ENCODE measurements at places on chromosomes 11 and 22.

GRCh38 chr11:1654388-1655167, 25.0 kb downstream of the KRTAP5-5 start:
- no peak for DNase-seq

DNA sequence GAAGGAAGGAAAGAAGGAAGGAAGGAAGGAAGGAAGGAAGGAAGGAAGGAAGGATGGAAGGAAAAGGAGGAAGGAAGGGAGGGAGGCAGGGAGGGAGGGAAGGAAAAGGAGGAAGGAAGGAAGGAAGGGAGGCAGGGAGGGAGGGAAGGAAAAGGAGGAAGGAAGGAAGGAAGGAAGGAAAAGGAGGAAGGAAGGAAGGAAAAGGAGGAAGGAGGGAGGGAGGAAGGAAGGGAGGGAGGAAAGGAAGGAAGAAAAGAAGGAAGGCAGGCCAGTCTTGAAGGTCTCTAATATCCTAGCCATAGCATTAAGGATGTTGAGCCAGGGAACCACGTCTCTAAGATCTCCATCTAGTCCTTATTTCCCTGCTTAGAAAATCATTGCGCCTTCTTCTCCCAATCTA, 78.8 kb downstream of the TMPRSS5 start:
- DNase-seq, result no peak

DNA sequence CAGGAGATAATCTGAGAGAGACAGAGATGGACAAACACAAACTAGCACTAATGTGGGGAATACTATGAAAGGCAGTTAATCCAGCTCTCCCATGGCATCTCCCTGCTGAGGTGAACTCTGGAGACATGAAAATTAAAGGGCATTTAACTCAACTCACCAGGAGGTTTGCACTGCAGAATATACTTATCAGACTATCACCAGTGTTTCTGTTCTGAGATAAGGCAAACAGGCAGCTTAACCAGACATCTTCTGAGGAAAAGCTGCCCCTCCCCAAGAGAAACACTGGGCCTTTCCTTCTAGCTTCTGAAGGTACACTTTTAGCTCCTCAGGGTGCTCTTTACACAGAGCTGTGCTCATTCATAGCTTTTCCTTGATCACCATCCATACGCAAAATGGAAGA, 85.5 kb downstream of the AMBRA1 start:
- no peak for DNase-seq

DNA sequence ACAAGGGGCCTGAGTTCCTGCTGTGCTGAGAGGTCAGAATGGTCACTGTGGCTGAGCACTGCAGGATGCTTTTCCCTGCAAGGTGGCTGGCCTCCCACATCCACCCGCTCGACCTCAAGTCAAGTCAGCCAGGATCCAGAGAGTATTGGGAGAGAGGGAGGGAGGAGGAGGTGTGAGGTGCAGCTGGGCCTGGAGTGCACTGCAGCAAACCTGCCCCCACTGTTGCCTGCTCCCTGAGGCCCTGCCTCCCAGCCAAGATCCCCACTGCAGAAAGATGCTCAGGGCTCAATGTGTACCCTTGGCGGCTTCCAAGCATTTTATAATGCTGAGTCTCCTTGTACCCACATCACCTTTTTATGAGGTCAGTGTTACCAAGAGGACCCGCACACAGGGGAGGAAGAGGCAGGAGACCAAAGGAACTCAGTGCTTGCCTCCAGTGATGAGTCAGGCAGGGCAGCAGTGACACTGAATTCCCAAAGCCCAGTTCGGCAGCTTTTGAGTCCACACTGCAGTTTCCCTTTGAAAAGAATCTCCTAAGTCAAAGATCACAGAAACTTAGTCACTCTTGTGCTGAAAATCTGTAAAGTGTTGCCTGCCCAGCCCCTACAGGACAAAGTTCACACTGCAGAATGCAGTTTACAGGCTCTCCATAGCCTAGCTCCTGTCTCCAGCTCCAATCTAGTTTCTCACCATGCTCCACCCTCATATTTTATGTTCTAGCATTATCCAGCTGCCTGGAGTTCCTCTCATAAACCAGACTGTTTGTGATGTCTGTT, 3.1 kb downstream of the ENDOD1 start:
- DNase-seq, result no peak

DNA sequence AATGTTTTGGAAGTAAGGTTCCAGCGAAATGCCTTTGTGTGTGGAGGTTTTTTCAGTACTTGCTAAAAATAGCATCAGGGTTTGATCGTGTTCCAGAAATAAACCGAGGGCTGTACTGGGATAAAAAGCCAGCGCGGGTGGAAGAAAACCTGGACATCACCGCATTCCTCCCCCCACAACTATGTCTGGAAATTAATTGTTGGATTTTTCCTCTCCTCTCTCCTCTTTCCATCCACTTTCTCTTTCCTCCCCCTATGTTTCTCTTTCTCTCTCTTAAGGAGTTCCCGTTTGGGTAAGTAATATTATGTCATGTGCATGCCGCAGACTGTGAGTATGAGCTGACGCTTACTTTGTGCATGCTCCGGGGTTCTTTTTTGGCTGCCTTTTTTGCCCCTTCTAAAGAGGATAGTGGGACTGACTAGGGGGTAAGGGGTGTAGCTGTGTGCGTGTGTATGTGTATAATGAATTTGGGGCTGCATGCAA, 104.2 kb upstream of the HSD17B12 start:
- peak; percentile 56 for DNase-seq

DNA sequence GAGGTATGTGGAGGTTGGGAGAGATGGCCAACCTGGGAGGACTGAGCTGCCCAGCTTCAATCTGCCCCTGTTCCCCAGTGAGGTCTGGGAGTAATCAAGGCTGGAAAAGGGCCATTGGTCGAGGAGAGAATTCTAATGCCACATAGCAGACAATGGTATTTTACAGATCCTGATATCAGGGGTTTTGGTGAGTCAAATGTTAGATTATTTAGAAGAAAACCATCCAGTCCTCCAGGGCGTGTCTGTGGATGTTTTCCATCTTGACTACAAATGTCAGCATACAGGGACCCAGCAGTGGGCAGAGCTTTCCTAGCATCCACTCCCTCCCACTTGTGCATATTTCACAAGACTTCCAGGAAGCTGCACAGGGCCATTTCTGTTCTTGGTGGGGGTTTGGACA, 107.9 kb downstream of the SCN3B start:
- DNase-seq, result no peak

DNA sequence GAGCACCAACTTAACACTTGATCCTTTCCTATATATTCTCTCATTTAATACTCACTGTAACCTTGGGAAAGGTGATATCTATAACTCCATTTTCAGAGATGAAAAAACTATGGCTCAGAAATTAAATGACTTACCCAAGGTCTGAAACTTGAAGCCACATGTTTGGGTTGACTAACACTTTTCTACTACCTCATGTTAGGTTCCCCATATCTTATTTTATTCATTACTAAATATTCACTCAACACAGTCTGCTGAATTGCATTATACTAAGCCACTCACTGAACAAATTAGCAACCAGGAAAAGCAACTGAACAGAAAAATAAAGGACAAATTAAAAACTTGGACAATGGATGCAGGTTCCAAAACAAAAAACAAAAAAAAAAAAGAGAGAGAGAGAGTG, 59.9 kb downstream of the FAM168A start:
- no peak for DNase-seq

DNA sequence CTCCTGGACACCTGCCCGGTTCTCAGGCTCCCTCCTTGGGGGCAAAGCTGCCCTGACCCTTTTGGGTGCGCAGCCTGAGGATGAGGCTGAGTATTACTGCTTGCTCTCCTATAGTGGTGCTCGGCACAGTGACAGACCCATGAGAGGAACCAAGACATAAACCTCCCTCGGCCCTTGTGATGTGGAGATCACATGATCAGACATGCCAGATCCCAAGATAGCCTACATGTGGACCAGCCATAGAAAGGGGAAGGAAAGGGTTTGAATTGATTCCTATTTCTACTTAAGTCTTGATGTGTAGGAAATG, 125.3 kb downstream of the VPREB1 start:
- no peak for DNase-seq

- no peak for DNase-seq
Measured at GRCh38 chr11:27255447-27255828, 107.6 kb downstream of the CCDC34 start.

GRCh38 chr11:111526501-111526900, 11.9 kb downstream of the HOATZ start:
- no peak for DNase-seq

- no peak for DNase-seq
Measured at GRCh38 chr11:115266066-115266639, 238.1 kb downstream of the CADM1 start.

GRCh38 chr22:36816636-36817524, at the start of gene PVALB:
PVALB (minus strand) TSS chr22:36817035; CDS start chr22:36817005, 30 bp downstream.
- DNase-seq, result no peak

DNA sequence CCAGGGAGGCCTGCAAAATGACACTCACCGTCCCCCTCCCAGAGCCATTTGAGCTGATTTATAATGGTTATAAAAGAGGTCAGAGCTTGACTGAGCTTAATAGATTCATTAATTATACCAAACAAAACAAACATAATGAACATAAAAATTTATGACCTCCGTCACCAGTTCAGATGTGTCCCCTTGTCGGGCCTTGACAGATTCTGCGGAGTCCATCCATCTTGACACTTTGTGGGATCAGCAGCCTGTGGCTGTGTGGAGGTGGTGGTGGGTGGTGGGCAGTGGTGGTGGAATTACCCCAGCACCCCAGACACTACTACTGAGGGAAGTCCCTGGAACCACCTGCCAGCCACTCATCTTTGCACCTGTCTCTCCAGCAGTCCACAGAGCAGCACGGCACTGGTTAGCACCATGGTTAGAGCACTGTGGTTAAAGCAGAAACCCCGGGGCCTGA, 83.5 kb downstream of the DSCAML1 start:
- DNase-seq, result no peak

DNA sequence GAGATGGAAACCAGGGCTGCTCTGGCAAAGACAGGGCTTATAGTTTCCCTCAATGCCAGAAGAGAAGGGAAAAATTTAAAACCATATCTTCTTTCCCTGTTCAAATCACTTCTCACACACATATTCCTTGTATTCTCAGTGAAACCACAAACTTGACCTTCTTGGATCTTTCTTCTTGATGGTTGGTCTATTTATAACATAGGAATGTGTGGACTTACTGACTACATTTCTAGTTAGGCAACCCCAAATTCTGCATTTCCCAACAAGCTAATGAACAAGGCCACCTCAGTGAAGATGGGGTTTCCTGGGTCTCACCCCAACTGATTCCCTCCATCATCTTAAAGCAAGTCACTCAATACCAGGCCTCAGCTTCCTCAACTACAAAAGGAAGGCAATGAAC, 3.8 kb upstream of the QSER1 start:
- DNase-seq, result no peak

DNA sequence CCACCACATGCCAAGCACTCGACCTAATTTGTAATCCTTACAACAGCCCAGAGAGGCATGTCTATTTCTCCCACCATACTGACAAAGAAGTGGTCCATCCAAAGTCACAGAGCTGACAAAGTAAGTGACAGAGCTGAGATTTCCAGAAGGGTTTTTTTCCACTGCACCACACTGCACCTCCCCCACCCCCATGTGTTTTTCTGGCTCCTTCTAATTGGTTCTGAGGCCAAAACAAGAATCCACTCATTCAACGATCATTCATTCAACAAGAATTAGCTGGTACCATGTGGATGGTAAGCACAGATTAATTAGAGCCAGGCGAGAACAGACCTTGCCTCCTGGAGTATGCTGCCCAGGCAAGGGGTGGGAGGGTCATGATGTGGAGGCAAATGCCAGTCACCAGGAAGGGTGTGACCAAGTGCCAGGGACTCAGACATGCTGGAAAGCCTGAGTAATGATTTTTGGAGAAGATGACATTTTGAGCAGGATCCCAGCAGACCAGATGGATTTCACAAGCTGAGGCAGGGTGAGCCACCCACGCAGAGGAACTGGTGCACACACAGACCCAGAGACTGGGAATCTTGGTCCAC, 14.9 kb upstream of the PRG2 start:
- no peak for DNase-seq

- no peak for DNase-seq
Measured at GRCh38 chr11:11081288-11081687, 223.4 kb upstream of the ZBED5 start.

DNA sequence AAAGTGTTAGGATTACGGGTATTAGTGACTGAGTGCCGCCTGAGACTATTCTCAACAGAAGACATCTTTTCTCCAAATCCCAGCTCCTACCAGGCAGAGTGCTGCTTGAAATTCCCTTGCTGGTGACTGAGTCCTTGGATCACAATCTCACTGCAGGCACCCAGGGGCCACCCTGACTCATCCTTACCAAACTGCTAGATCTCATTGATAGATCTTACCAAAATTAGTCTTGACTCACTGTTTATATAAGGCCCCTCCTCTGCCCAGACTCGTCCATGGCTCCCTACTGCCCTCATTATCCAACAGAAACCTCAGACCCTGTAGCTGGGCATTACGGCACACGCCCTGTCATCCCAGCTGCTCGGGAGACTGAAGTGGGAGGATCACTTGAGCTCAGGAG, 14.7 kb downstream of the TBC1D10A start:
- no peak for DNase-seq

- DNase-seq, result no peak
Measured at GRCh38 chr11:15699978-15700377, 585.3 kb downstream of the INSC start.

GRCh38 chr11:114346709-114347141, 50.5 kb downstream of the NNMT start:
- no peak for DNase-seq

- DNase-seq, result no peak
Measured at GRCh38 chr11:11786771-11787170, 55.0 kb upstream of the USP47 start.

- no peak for DNase-seq
Measured at GRCh38 chr11:11467312-11467711, 114.3 kb upstream of the CSNK2A3 start.

- no peak for DNase-seq
Measured at GRCh38 chr11:34252651-34253050, 105.2 kb downstream of the ABTB2 start.

GRCh38 chr22:37601540-37602442, 6.8 kb upstream of the GGA1 start:
- DNase-seq, result no peak

GRCh38 chr22:46737976-46738646, at the start of gene CERK:
CERK (minus strand) TSS chr22:46738252; CDS start chr22:46738148, 104 bp downstream.
- peak; percentile 24 for DNase-seq

GRCh38 chr11:133506551-133507094, 25.7 kb downstream of the OPCML start:
- DNase-seq, result no peak

DNA sequence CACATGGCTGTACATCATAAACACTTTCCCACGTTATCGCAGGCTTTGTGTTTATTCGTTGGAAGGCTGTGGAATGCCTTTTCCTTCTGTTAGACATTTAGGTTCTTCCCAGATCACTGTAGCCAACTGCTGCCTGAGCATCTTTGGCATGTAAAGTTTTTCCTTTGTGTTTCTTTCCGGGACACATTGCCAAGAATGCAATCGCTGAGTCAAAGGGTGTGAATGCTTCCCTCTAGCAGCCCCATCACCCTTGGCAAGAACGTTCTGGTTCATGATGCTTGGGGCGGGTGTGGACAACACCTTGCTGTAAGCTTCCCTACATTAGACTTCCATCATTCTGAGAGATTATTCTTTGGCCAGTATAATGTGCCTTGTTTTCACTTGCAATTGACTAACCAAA, 136.2 kb downstream of the OSBP2 start:
- DNase-seq, result no peak

GRCh38 chr11:46889689-46890475, 28.5 kb downstream of the LRP4 start:
- peak; percentile 62 for DNase-seq

Data from substantia nigra (tissue), 51 donors.